ENCODE measurements at places on chromosomes 12 and 14.

DNA sequence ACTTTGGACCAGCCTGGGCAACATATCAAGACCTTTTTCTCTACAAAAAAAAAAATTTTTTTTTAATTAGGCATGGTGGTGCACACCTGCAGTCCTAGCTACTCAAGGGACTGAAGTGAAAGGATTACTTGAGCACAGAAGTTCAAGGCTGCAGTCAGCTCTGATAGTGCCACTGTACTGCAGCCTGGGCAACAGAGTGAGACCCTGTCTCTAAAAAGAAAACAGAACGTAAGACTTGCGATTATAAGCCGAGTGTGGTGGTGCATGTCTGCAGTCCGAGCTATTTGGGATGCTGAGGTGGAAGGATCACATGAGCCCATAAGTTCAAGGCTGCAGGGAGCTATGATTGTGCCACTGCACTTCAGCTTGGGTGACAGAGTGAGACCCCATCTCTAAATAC lies 76.0 kb downstream of the DENND5B start:
- no peak for DNase-seq

GRCh38 chr14:103281496-103282231 lies 52.4 kb upstream of the EIF5 start:
- DNase-seq, result peak; percentile 9

GRCh38 chr14:20757965-20758364 lies 10.2 kb upstream of the EDDM3B start:
- no peak for DNase-seq

DNA sequence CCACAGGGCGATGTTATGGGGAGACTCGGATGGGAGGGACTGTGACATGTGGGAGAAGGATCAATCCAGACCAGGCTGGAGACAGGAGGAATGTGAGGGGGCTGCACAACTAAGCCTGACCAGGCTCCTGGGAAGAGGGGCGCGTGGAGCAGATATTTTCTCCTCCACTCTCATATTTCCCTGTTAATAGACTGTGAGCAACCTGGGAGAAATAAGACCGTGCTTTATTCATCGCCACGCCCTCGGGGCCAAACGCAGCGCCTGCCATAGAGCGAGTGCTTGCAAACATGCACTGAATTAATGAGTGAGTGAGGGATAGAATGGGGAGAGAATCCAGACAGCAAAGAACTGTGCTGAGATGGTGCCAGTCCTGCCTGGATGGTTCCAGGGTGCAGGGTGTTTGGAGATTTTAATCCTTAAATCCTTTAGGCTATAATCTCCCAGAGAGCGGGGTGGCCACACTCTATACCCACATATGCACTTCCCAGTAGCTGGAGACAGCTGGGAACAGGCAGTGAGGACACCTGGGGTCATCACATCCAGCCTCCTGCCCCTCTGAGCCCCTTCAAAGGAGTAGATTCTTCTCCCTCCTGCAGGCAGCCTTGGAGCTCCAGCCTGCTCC lies 13.6 kb upstream of the FAIM2 start:
- DNase-seq, result peak; percentile 9

- DNase-seq, result peak; percentile 77
These were observed 777 bp downstream of the ARF3 start for GRCh38 chr12:48956279-48957140.

DNA sequence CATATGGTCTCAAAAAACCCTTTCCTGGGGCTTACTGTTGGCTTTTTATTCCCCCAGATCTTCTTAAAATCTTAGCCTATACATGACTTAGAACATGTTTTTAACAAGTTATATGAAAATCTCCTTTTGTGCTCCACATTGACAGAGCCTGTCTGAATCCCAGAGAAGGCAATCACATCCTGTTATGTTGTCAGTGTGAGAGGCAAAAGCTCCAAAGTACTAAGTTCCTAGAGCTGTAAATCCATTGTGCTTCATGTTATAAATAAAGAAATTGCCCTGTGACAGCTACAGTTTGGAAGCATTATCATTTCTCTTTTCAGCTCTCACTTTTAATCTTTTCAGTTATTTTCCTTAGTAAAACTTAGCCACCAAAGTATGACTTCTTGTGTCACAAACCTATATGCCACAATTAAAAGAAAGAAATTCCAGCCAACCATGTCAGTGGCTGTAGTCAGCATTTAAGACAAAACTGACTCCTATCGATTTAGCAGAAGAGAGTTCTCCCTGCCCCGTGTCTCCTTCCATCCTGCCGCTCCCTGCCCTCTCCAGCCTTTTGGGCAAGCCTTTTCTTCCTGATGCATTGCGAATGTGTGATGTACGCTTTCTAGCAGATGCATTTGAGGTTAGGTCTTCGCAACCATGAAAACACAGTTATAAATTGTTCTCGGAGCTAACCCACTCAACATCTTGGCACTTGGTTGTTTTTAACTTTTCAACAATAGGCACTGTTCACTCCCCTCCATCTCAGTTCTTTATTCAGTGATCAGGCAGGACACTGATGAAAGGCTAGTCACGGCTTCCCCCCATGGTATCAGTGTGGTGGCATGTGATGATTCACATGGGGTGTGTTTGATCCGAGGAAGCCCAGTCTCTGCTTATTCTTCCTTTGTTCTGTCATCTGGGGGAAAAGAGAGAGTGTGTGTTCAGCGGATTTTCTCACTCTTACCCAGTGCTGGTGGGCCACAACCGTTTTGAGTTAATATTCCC lies 143.5 kb downstream of the SSPN start:
- DNase-seq, result peak; percentile 88

- DNase-seq, result no peak
These were observed 54.7 kb downstream of the DDX51 start for GRCh38 chr12:132089407-132089910.

DNA sequence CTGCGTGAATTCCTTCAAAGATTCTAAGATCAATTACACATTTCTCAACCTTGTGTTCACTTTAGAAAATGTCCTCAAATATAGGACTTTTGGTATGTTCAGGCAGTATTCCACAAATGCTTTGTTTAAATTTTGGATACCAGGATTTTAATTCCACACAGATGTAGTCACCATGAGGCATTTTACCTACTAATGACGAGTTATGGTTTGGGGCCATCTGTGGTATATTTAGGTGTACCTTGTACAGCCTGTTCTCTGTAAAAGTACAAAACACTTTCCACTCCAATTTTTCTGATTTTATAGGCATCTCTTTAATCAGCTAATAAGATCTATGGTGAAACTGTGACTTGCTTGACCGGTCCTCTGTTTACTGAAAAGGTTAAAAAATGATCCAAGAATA lies 275.7 kb upstream of the PRICKLE1 start:
- no peak for DNase-seq

DNA sequence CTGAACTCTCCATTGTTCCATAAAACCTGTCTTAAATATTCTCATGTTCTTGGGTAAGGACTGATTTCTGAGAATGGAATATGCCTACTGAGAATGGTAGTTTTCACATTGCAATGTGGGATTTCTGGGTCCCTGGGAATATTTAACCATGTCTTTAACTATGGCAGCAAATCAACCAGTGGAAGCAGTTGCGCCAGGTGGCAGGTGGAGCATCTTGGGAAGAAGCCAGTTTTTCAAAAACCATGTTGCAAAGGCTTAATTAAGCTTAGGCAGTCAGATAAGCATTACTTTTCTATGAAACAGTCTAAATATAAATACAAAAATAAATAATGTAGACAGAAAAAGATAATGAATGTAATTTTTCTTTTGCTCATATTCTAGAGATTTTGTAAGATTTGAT lies 448.1 kb downstream of the ADAMTS20 start:
- no peak for DNase-seq

DNA sequence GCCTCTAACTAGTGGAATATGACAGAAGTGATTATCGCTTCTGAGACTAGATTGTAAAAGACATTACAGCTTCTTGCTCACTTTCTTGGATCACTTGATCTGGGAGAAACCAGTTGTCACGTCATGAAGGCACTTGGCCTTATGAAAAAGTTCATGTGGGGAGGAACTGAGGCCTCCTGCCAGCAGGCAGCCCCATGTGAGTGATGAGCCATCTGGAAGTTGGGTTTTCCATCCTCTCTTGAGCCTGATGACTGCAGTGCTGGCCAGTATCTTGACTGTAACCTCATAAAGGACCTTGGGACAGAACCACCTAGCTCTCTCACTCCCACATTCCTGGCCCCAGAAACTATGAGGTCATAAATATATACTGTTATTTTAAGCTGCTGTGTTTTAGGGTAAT lies 28.0 kb downstream of the TTLL5 start:
- no peak for DNase-seq

- no peak for DNase-seq
These were observed 9.1 kb downstream of the KRT8 start for GRCh38 chr12:52895726-52896189.

- DNase-seq, result no peak
These were observed 102.5 kb upstream of the PRICKLE1 start for GRCh38 chr12:42691991-42692557.

DNA sequence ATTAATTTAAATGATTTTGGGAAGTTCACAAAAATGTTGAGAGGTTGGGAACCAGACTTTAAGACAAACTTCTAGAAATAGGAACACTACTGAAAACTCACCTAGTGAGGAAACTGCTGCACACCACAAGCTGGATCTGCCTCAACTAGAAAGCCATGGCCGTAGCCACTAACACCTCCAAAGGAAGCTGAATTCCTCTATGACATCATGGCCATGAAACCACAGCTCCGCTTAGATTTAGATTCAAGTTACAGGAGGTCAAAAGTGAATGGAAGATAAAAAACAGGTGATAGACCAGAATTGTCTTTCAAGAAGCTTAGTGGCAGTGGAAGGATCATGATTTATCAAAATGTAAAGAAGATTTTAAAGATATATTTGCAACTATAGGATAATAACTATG lies 208.8 kb upstream of the ALG10 start:
- DNase-seq, result no peak

DNA sequence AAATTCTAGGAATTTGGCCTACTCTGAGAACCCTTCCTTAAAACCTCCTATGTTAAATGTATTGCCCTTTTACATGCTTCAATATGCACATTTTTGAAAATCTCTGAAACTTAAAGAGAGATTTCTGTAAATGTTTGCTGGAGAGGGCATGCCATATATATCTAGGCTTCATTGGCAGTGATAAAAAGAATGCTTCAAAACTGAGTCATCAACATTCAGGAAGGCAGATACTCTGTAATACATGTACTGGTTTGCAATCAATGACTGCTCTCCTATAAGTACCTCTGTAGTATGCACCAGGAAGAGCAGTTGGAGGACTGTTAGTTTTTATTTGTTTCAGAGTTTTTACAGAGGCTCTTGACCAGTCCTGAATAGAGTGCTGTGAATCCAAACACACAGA lies 739.9 kb downstream of the SLC16A7 start:
- DNase-seq, result no peak

DNA sequence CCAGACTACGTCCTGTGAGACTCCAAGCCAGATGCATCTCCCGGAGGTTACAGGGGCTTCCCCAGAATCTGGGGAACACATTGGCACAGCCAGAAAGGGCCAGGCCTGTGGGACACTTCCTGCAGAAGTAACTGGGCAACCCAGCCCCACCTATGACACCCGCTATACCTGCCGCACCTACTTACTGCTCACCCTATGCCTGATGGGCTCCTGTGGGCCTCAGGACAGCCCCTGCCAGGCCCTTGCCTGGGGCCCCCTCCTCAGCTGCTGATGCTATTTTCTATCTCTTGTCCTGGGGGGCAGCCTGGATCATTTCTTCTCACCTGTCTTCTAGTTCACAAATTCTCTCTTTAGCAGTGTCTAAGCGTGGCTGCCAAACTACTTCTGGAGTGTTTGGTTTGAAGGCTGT lies 28.7 kb downstream of the JAG2 start:
- DNase-seq, result no peak

- no peak for DNase-seq
These were observed 61.2 kb downstream of the DIO3 start for GRCh38 chr14:101622251-101623076.

GRCh38 chr14:54475187-54475899 lies 13.4 kb downstream of the GMFB start:
- no peak for DNase-seq

- DNase-seq, result no peak
These were observed 29.3 kb upstream of the GAS2L3 start for GRCh38 chr12:100544165-100544564.

GRCh38 chr14:42428996-42429395 lies 822.3 kb downstream of the LRFN5 start:
- DNase-seq, result no peak

DNA sequence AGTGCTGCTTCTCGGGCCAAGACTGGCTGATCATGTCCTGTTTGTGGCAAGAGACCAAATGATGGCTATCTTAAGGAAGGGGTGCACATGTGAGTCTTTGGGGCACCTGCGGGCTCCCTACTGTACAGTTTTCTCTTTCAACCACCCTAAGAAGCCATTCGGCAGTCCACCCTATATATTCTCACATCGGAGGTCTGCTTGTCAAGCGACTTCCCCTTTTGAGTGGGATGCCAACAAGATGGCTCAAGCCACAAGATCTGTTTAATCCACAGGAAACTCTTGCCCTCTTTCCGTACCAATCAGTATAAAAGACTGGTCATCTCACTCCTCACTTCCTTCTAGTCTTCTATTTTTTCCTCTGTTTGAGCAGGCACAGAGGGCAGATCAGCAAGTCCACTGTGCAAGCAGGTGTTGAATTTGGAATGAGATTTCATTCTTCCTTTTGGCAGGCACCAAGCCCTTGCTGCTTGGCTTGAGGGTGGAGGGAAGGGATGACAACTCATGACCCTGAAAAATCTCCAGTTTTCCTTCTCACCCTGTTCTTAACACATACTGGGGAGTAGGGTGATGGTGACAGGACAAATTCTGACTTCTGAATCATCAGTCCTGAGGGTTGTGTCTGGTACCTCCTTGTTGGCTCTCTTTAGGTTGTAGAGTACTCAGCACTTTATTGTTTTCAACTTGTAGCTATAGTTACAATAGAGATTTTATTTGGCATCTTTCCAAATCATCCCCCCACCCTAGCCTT lies 17.6 kb downstream of the LACRT start:
- DNase-seq, result no peak

DNA sequence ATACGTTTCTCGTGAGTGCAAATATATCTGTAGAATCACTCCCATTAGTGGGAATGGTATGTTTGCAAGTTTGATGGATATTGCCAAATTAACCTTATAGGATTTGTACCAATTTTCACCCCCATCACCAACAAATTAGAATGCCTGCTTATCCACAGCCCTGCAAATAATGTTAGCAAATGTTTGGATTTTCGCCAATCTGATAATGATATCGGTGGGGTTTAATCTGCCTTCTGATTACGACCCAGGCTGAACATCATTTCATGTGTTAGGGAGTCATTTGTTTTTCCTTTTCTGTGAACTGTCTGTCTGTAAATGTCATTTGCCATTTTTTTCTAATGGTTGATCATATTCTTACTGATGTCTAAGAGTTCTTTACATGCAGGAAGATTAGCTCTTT lies 4.1 kb upstream of the DAZAP2 start:
- no peak for DNase-seq

DNA sequence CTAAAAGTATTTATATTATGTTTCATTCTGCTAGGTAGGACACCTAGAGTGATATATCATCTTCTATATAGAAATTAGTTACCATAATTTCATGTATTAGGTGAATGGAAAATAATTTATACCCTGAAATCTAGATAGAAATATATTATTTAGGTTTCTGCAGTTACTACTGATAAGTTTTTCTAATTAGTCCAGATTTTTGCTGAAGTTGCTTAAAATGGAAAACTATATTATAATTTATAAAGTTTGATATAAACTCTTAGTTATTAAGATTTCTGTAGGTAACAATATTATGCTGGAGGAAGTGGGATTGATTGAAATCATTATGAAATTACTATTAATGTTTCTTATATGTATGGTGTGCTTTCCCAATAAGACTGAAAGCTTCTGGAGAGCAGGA lies 56.0 kb downstream of the SERPINA10 start:
- no peak for DNase-seq

Measured in dorsolateral prefrontal cortex (tissue), 122 donors.